ENCODE measurements at places on chromosomes 5 and 9.
A peak's percentile ranks its signal among the peaks of the same experiment; 100 is the strongest.

GRCh38 chr9:69293156-69293555 lies 31.9 kb upstream of the ENTREP1 start:
- no peak for DNase-seq

GRCh38 chr5:109313127-109313526 lies 96.6 kb downstream of the PJA2 start:
- DNase-seq = no peak

GRCh38 chr9:113990975-113991471 lies 87.1 kb downstream of the AMBP start:
- DNase-seq = no peak

- DNase-seq = no peak
Observed at GRCh38 chr5:38548064-38548759, 8.2 kb downstream of the LIFR start.

GRCh38 chr9:91210318-91210717 lies 151.4 kb downstream of the AUH start:
- no peak for DNase-seq

DNA sequence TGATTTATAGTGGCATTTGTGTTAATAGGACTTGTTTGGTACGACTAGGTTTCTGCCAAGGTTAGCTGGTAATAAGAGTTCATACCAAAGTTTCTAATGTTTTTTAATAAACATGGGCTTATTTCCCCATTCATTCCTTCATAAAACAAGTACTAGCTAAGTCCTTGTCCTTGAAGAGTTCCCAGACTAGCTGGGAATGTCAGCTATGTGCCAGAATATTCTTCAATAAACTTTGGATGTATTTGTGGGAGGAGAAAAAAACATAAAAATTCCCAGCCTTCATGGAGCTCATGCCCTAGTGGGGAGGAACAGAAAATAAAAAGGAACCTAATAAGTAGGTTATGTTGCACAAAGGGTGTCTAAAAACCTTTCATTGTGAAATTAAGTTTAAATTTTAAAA lies 176.9 kb downstream of the DENND1A start:
- no peak for DNase-seq

- DNase-seq = peak; percentile 75
Observed at GRCh38 chr5:141420855-141421488, at the start of gene PCDHGA11. TSS of gene PCDHGA11 (plus strand) at chr5:141421051. CDS start at chr5:141421228, 177 bp downstream.

DNA sequence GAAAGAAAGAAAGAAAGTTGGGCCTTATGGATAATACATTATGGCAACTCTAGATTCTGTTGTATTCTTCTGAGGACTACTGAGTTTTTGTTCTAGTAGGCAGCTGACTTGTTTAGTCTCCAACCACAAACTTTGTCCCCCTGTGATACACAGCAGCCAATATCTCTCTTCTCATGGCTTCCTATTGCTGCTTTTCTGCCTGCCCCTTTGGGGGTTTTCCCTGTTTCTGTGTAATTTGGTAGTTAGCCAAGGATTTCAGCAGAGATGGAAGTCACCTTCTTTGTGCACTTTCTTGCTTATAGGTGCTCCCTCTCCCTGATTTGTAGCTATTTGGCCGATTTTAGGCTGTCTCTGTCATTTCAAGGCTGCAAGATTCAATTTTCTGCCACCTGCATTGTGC lies 109.6 kb downstream of the FGF1 start:
- no peak for DNase-seq

GRCh38 chr5:65753189-65753588 lies 31.2 kb downstream of the NLN start:
- no peak for DNase-seq

GRCh38 chr9:130040984-130041647 lies 1.9 kb downstream of the FNBP1 start:
- DNase-seq = peak; percentile 53

Measured in activated CD4-positive, alpha-beta T cell treated with anti-CD3 and anti-CD28 coated beads for 36 hours (primary cell).